ENCODE measurements at places on chromosomes 4 and X. TPM values are rescaled to one million over a fixed set of nuclear protein-coding genes. Genes with fewer than 3 reads are reported as not detected.

Gene SSX2
- not detected for polyA plus RNA-seq

Gene TEC
- 1.6 TPM for polyA plus RNA-seq

Gene MGARP
- polyA plus RNA-seq: 0.72 TPM

Gene UFSP2
- polyA plus RNA-seq: 87.0 TPM

Gene KDR
- polyA plus RNA-seq: 57.5 TPM

Gene HOPX
- polyA plus RNA-seq: 17.9 TPM

Gene SEPTIN6
- 72.1 TPM for polyA plus RNA-seq

DNA sequence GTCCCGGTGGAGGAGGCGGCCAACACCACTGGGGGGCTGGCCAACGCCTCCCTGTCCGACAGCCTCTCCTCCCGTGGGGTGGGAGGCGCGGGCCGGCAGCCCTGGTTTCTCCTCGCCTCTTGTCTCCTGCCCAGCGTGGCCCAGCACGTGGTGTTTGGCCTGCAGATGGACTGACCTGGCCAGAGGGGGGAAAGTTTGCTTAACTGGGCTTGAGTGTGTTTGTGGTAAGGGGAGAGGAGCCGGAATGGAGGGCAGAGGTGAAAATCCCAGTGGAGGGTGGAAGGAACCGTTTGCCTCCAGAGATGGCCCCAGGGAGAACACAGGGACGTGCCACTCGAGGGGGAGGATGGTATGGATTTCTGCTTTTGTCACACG is 27.6 kb downstream of the NYX start:
- no peak for DNase-seq

- no peak for DNase-seq
These were observed 155.8 kb downstream of the NWD2 start for GRCh38 chr4:37400241-37400881.

GRCh38 chr4:38327174-38327573 is 336.8 kb upstream of the KLF3 start:
- no peak for DNase-seq

GRCh38 chr4:5051278-5052203 is at the start of gene STK32B:
Gene STK32B (plus strand): TSS chr4:5051480.
- no peak for DNase-seq

DNA sequence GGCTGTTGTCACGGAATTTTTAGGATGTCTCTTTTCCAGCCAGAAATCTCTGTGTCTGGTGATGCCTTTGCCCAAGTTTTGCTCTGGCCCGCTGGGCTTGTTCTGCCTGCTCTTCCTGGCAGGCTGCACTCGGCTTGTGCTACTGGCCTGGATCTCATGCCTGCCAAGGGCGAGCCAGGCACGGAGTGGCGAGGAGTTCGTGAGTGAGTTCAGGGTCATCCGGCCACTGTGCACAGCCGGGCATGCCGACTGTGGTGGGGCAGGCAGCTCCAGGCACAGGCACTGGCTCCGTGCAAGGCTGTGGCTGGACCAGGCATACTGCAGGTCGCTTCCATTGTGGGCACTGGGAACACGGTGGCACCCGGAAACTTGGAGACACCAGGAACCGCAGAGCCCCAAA is 129.1 kb downstream of the ARHGAP10 start:
- no peak for DNase-seq

- DNase-seq: no peak
These were observed 1062.4 kb upstream of the DIAPH2 start for GRCh38 chrX:95622200-95622599.

DNA sequence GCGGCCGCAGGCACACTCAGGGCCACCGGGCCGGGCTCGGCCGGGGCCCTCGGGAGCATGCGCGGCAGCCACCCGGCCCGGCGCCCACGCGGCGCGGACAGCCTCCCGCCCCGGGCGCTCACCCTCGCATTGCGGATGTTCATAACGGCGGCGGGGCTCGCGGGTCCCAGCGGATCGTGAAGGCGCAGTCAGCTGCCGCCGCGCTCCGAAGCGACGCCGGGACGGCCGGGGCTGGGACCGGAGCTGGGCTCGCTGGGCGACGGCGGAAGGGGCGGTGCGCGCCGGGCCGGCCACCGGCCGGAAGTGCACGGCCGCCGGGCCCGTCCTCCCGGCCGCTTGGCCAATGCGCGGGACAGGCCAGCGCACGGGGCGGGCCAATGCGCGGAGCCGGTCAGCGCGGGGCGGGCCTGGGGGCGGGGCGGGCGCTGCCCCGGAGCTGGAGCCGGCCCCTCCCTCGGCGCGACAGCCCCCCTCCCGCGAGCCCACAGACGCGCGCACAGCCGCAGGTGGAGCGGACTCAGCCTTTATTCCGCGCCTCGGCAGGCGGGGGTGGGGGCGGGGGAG is at the start of gene NAA10:
TSS of gene NAA10 (minus strand) at position 276 of the 564 bp plus-strand sequence. CDS start at position 143, 133 bp downstream.
- no peak for DNase-seq

GRCh38 chr4:178080312-178080711 is 638.1 kb upstream of the AGA start:
- DNase-seq: no peak

- no peak for DNase-seq
These were observed 75.2 kb downstream of the PAQR3 start for GRCh38 chr4:78863991-78864390.

GRCh38 chrX:129984111-129984958 is 1.9 kb downstream of the BCORL1 start:
- no peak for DNase-seq

DNA sequence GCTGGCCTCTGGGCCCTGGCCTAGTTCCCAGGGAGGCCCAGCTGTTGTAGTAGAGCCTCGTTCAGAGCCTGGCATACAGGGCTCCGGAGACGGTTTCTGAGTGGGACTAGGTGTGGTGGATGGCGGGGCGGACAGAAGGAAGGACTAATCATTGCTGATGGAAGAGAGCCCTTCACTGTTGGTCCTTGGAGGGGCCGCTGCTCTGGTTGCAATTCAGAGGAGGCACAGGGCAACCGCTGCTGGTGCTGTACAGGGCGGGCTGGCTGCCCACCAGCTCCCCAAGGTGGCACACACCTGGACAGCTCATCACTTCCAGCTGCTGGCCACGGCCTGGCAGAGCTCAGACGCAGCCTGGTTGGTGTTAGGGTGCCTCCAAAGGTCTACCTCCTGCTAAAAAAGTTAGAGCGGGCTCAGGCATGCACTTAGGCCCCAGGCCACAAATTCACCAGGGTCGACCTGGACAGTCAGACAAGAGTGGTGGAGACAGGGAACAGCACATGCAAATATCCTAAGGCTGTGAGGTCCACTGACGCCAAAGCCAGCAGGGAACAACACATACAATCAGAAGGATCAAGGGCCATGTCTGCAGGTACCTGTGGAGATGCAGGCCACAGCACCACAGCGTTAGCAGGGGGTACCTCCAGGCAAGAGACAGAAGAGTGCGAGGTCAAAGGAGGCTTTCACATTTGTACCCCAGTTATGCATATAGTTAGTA is 7.5 kb upstream of the RNF4 start:
- no peak for DNase-seq

DNA sequence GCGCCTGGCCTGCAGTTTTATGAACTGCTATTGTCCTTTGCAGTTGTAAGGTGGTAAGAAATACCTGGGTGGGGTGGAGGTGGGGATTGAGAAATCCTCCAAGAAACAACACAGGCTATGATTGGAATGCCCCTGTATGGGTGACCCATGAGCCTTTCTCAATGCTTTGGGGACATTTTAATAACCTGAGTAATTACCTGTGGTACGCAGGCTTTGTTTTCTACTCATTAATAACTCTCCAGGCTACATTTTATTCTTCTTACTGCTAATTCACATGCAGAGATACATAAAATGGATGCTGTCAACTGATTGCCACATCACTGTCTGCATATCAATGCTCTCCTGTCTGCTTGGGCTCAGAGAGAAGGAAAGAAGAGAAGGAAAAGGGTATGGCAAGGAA is 41.8 kb downstream of the PHEX start:
- no peak for DNase-seq

DNA sequence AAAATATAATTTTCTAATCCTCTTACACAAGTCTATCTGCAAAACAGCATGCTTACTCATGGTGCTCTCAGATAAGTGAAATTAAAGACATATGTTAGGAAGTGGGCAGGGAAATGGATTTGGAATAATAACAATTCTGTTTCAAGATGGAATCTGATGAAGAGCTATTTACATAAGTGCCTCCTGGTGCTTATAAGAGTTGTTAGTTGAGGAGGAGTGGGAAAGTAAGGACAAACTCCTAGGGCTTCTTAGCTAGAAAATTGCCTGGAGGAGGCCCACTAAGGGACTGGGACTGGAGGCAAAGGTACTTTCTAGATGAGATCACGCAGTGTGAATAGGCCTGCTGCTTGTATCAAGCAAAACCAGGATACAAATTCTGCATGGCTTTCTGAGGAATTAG is 939.8 kb downstream of the GLUD2 start:
- DNase-seq: no peak
